ENCODE measurements at places on chromosomes 16 and 17.

DNA sequence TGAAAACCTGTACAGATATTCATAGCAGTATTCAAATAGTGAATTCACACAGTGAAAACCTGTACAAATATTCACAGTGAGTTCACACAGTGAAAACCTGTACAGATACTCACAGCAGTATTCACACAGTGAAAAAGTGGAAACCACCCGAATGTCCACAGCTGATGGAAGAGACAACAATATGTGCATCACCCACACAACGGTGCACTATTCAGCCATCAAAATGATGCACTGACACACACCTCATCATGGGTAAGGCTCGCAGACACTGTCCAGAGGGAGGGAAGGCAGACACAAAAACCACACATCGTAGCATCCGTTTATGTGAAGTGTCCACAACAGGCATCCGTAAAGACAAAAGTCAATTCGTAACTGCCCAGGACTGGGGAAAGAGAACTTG is 100.9 kb downstream of the VPS53 start:
- DNase-seq, result no peak
- H3K4me3 ChIP-seq, result no peak overlapping the region
- no peaks in the 10 kb centered on the region for H3K36me3 ChIP-seq
- H3K27ac ChIP-seq, result no peak overlapping the region
- H3K27me3 ChIP-seq, result no peaks in the 10 kb centered on the region
- H3K4me1 ChIP-seq, result no peaks in the 10 kb centered on the region

DNA sequence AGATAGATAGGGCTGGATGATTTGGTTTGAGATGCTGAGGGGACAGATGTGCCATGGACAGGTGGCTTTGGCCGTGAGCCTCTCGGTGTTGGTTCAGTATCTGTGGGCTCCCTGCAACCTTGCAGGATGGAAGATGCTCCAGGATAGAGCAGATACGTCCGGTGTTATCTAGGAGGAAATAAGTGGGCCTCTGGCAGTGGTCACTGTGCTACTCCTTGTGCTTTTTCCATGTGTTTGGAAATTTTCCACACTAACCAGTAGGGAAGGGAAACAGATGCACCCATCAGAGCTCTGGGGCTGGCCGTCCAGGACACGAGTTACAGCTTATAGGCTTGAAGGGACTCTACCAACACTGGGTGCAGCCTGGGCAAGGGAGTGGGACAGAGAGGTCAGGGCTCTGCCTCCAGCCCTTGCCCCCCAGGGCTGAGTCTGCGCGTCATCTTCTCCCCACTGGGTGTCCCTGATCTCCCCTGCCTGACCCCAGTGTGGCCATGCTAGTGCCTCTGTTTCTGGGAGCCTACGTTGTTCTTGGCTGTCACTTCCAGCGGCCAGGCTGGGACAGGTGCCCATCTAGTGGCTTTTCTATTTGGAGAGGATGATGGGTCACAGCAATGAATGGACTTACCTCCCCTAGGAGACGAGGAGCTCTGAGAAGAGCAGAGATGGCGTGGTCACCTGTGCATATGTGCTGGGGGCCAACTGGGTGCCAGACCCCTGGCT is 166.9 kb downstream of the SEC14L1 start:
- H3K36me3 ChIP-seq, result no peaks in the 10 kb centered on the region
- no peak for DNase-seq
- H3K4me3 ChIP-seq, result no peak overlapping the region
- peaks cover 15% of the 10 kb centered on the region for H3K4me1 ChIP-seq
- H3K27ac ChIP-seq, result no peak overlapping the region

DNA sequence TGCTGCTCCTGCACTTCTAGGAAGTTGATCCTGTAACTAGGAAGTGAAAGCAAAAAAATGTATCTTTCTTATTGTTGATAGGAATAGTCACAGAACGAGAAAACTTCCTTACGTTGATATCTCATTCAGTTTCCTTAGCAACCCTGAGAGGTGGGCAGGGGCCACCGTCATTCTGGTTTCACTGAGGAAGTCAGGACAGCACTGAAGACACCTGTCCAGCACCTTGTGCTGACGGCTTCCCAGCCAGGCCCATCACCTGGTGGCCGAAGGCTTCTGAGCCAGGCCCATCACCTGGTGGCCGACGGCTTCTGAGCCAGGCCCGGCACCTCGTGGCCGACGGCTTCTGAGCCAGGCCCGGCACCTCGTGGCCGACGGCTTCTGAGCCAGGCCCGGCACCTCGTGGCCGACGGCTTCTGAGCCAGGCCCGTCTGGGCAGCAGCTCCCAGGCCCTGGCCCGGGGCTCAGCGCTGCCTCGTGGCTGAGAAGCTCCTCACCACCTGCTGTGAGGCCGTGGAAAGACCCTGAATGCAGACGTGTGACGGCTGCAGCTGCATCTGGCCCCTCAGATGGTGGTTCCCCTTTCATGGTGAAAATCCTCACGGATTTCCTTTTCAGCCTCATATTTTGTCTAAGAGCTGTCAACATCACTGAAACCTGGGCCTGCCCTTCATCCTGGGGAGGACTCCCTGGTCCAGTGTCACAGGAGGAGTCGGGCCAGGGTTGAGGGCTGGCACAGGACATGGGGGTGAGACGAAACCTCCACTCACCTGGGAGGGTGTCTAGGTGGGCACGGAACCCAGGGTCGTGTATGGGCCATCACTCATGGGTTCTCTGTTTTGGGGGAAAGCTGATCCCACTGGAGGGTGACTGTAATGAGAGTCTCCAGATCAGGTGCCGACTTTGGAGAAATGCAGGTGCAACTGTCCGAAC is 33.0 kb upstream of the ZNF750 start:
- peak; percentile 91 for DNase-seq
- H3K36me3 ChIP-seq, result peaks cover 48% of the 10 kb centered on the region
- peak overlapping the region; percentile 34 for H3K27ac ChIP-seq
- no peaks in the 10 kb centered on the region for H3K27me3 ChIP-seq

GRCh38 chr17:49688848-49689247 is 11.0 kb upstream of the SPOP start:
- no peak overlapping the region for H3K4me3 ChIP-seq
- 0 out of 2 replicates have a peak, but pooled peaks cover 4% of the 10 kb centered on the region for H3K27me3 ChIP-seq
- H3K36me3 ChIP-seq, result no peaks in the 10 kb centered on the region

DNA sequence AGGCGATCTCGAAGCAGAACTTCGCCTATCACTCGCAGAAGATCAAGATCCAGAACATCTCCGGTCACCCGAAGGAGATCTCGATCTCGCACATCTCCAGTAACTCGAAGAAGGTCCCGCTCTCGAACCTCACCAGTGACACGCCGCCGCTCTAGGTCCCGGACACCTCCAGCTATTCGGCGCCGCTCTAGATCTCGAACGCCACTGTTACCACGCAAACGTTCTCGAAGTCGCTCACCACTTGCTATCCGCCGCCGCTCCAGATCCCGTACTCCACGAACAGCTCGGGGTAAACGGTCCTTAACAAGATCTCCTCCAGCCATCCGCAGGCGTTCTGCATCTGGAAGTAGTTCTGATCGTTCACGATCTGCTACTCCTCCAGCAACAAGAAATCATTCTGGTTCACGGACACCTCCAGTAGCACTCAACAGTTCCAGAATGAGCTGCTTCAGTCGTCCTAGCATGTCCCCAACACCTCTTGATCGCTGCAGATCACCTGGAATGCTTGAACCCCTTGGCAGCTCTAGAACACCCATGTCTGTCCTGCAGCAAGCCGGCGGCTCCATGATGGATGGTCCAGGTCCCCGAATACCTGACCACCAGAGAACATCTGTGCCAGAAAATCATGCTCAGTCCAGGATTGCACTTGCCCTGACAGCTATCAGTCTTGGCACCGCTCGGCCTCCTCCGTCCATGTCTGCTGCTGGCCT is 10.5 kb downstream of the ELOB start:
- peaks cover 98% of the 10 kb centered on the region for H3K36me3 ChIP-seq
- no peak for DNase-seq
- no peaks in the 10 kb centered on the region for H3K4me1 ChIP-seq
- no peak overlapping the region for H3K27ac ChIP-seq
- no peaks in the 10 kb centered on the region for H3K27me3 ChIP-seq

GRCh38 chr17:83204230-83204725 is 124.9 kb downstream of the METRNL start:
- DNase-seq, result no peak
- no peaks in the 10 kb centered on the region for H3K27me3 ChIP-seq
- no peak overlapping the region for H3K4me3 ChIP-seq
- H3K27ac ChIP-seq, result no peak overlapping the region

DNA sequence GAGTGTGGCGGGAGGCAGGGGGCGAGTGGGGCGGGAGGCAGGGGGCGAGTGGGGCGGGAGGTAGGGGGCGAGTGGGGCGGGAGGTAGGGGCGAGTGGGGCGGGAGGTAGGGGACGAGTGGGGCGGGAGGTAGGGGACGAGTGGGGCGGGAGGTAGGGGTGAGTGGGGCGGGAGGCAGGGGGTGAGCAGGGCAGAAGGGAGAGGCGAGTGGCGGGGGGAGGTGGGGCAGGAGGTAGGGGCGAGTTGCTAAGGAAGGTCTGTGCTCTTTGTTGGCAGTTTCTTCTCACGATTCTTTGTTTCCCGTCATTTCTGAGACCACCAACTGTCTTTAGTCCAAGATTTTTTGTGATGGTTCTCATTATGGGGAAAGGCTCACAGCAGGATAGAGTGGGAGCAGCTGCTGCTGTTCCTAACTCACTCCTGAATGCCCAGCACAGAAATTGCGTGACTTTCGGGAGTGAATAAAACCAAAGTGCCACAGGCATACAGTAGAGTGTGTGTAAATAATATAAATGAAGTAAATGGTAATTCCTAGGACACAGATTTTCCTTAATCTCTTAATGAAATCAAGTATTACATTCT is 44.7 kb downstream of the COG7 start:
- no peak overlapping the region for H3K4me3 ChIP-seq
- peaks cover 11% of the 10 kb centered on the region for H3K4me1 ChIP-seq
- H3K27me3 ChIP-seq, result no peaks in the 10 kb centered on the region
- no peaks in the 10 kb centered on the region for H3K36me3 ChIP-seq

DNA sequence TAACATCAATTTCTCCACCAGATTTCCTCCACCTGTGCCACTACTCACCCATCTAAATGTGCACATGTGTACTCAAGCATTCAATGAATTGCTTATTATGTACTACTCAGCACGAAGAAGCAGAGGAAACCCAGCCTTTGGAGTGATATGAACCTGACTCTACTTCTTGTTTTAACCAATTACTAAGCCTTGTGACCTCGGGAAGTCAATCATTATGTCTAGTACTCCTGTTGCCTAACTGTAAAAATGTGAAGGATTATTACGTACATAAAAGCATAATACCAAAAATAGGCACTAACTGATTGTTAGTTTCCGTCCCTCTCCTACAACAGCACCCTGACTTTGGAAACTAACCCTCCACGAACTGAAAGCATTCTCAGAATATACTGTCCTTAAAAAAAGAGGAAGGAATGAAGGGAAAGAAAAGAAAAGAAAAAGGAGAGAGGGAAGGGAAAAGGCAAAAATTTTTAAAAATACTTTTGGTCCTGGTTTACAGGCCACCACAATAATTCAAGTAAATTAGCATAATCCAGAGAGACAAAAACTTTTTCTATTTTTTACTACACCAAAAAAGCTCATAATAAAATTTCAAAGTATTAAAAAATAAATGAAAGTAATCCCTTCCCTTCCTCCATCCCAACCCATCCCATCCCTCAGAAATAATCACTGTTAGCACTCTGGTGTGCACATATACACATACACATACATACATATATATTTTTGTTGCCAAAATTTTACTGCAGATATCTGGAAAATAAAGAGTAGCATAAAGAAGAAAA is 53.6 kb downstream of the KANSL1 start:
- no peak overlapping the region for H3K27ac ChIP-seq
- H3K4me1 ChIP-seq, result peaks cover 12% of the 10 kb centered on the region
- H3K4me3 ChIP-seq, result no peak overlapping the region

- no peak overlapping the region for H3K27ac ChIP-seq
- DNase-seq, result no peak
- H3K4me1 ChIP-seq, result no peaks in the 10 kb centered on the region
- no peaks in the 10 kb centered on the region for H3K36me3 ChIP-seq
- no peaks in the 10 kb centered on the region for H3K27me3 ChIP-seq
These were observed 94.8 kb upstream of the AKTIP start for GRCh38 chr16:53597776-53598175.

DNA sequence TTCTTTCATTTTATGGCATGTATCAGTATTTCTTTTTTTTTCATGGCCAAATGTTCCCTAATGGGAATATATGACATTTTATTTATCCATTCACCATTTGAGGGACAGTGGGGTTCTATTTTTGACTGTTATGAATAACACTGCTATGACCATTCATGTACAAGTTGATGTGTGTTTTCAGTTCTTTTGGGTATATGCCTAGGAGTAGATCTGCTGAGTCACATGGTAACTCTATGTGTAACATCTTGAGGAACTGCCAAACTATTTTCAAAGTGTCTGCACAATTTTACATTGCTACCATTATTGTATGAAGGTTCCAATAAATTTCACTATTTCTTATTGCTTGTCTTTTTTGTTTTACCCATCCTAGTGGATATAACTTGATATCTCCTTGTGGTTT is 223.0 kb downstream of the TANC2 start:
- DNase-seq, result no peak
- H3K4me1 ChIP-seq, result no peaks in the 10 kb centered on the region
- H3K36me3 ChIP-seq, result no peaks in the 10 kb centered on the region
- H3K27ac ChIP-seq, result no peak overlapping the region
- no peak overlapping the region for H3K4me3 ChIP-seq

GRCh38 chr16:67941469-67942199 is 2.3 kb downstream of the LCAT start:
- no peaks in the 10 kb centered on the region for H3K27me3 ChIP-seq
- 0 out of 2 replicates have a peak, but pooled peaks cover 3% of the 10 kb centered on the region for H3K36me3 ChIP-seq
- H3K27ac ChIP-seq, result no peak overlapping the region
- H3K4me1 ChIP-seq, result no peaks in the 10 kb centered on the region
- H3K4me3 ChIP-seq, result no peak overlapping the region
- no peak for DNase-seq

DNA sequence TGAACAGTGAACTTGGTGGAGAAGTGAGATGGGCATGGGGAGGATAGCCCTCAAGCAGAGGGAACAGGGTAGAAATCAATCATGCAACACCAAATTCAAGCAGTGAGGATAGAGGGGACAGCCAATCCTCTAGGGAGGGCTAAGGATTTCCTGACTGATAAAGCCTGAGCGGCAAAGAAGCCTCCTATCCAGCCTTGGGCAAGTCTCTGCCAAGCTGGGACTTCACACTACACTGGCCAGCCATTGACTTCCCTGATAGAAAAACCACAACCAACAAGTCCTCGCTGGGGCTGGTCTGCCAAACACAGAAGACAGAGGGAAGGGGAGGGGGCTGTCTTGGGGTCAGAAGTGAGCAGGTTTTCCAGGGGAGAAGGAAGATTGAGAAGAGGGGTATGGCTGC is 2.5 kb upstream of the FBXL19 start:
- H3K4me3 ChIP-seq, result no peak overlapping the region
- no peaks in the 10 kb centered on the region for H3K36me3 ChIP-seq
- H3K27me3 ChIP-seq, result no peaks in the 10 kb centered on the region

DNA sequence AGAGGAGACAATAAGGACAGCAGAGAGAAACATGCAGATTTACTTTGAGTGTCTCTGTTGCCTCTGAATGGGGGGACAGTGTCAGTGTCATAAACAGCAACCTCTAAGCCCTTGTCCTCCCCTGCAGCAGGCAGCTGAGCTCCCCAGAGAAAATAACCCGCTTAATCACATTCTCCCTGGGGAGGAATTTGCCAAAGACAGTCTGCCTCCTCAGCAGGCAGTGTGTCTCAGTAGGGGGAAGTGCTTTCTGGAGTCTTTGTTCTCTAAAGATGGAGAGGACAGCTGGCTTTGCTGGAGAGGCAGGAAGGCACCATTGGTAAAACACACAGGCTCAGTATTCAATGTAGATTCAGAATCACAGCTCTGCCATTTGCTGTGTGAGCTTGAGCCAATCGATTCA is 16.1 kb downstream of the TEKT5 start:
- no peaks in the 10 kb centered on the region for H3K4me1 ChIP-seq
- H3K27ac ChIP-seq, result no peak overlapping the region
- H3K36me3 ChIP-seq, result no peaks in the 10 kb centered on the region

- DNase-seq, result peak; percentile 36
- no peaks in the 10 kb centered on the region for H3K4me1 ChIP-seq
- no peak overlapping the region for H3K4me3 ChIP-seq
- no peaks in the 10 kb centered on the region for H3K36me3 ChIP-seq
- H3K27ac ChIP-seq, result no peak overlapping the region
These were observed 19.9 kb downstream of the TLE7 start for GRCh38 chr16:71421911-71422310.
